ENCODE measurements at places on chromosomes 16 and 17. TPM values are rescaled to one million over a fixed set of nuclear protein-coding genes. Genes with fewer than 3 reads are reported as not detected.
A peak's percentile ranks its signal among the peaks of the same experiment; 100 is the strongest.

The BAHCC1 gene
- 32.3 TPM for total RNA-seq

The TMC5 gene
- total RNA-seq: not detected

The TBC1D3B gene
- total RNA-seq: 6.2 TPM

The CTRB1 gene
- not detected for total RNA-seq

DNA sequence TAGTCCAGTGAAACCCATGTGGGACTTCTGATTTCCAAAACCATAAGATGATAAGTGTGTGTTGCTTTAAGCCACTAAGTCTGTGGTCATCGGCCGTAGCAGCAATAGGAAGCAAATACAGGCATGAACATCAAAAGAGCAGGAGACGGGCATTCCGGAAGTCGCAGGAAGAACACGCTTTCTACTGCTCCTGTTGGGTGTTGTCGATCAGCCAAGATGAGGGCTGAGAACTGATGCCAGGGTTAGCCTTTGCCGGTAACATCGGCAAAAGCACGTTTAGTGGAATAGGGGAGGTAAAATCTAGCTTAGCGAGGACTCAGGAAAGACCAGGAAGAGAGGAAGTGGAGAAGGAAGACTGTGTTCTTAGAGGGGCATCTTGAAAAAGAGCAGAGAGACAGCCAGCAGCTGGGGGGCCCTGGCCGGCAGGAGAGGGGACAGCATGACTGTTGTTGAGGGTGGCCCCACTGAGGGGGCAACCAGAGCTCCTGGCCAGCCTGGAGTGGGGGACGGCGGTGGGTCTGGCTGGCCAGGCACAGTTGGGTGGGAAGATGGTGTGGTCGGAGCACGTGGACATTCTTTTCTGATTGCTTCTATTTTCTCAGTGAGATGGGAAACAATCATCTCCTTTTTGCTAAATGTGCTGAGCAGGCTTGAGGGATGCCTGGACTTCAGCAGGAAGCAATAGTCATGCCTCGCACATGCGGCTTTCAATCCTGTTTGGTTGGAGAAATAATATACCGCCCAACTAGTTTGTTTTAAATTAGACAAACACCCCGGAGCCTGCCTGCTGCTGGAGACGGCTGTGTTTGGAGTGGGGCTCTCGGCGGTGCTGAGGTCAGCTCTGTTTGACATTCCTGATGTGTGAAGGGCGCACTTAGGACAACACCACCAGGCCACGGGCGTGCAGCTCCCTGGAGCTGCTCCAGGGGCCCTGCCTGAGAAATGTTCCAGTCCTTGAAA lies 109.9 kb downstream of the METRNL start:
- peak; percentile 91 for DNase-seq

DNA sequence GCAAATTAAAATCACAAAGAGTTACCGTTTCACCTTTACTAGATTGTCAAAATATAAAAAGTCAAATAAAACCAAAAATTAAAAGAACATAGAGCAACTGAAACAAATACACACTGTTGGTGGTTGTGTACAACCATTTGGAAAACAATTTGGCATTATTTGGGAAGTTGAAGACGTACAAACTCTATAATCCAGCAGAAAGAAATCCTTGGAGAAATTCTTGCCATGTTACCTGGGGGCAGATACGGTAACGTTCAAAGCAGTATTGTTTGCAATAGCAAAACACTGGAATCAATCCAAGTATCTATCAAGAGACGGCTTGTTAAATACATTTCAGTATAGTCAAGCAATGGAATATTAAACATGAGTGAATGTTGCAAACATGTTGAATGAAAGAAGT lies 56.7 kb downstream of the TBX4 start:
- no peak for DNase-seq

DNA sequence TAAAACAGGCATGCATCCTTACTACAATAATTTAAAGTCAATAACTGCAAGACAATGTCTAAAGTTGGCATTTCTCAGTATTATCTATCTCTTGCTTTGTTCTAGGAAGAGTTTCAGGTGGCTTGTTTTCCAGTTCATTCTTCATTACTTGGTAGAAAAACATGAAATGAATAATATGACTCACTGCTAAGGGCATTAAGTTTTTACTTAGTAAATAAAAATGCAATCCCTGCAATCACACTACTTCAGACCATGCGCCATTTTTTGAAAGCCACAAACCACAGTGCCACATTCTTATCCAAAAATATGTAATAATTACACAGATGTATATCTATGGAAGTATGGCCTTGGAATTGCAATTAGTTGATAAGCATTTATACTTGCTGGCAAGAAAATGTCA lies 55.4 kb downstream of the CREBBP start:
- no peak for DNase-seq

- DNase-seq: no peak
Observed at GRCh38 chr16:73823205-73823849, 473.3 kb upstream of the PSMD7 start.
